ENCODE measurements at places on chromosomes 1 and 21.

DNA sequence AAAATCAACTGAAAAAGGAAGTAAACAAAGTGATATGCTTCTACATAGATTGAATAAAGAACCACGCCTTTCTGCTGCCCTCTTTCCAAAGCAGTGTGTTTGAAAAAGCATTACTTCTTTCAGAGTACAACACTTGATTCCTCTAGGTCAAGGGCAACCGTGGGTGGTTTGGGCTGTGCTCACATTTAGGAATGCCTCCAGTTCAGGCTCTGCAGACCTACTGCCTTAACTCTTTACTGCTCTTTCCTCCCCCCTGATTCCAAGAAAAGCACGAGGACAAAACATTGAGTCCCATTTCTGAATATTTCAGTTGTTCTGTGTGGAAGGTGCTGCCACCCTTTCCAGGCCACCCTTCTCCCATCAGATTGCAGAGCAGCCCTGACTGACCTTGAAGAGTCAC lies 45.2 kb downstream of the ADAMTS1 start:
- no peak for DNase-seq

DNA sequence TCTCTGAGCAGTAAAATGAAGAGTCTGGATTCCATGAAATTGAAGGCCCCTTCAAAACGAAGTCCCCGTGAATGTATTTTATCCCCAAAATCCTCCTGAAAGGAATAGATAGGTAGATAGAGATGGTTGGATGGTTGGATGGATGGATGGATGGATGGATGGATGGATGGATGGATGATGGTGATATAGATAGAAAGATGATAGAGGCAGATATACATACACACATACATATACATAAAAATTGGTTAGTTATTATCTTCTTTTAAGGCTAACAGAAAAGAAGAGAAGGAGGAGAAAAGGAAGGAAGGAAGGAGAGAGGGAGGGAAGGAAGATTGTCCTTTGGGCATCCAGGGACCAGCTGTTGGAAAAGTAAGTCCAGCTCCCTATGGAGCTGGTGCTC lies 63.1 kb downstream of the SYF2 start:
- no peak for DNase-seq

DNA sequence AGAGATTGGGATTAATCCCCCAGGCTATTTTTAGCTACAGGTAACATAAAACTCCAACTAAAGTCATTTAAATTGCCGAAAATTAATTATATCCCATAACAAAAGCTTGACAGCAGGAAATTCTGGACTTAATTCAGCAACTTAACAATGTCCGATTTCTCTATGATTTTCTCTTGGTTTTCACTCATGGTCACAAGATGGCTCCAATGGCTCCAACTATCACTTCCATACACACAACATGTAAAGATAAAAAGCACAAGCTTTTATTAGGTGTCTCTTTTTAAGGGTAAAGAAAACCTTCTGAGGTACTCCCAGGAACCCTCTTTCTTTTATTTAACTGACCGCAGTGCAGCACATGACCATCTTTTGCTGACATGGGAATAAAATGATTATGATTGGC lies 363.5 kb upstream of the PTBP2 start:
- no peak for DNase-seq

DNA sequence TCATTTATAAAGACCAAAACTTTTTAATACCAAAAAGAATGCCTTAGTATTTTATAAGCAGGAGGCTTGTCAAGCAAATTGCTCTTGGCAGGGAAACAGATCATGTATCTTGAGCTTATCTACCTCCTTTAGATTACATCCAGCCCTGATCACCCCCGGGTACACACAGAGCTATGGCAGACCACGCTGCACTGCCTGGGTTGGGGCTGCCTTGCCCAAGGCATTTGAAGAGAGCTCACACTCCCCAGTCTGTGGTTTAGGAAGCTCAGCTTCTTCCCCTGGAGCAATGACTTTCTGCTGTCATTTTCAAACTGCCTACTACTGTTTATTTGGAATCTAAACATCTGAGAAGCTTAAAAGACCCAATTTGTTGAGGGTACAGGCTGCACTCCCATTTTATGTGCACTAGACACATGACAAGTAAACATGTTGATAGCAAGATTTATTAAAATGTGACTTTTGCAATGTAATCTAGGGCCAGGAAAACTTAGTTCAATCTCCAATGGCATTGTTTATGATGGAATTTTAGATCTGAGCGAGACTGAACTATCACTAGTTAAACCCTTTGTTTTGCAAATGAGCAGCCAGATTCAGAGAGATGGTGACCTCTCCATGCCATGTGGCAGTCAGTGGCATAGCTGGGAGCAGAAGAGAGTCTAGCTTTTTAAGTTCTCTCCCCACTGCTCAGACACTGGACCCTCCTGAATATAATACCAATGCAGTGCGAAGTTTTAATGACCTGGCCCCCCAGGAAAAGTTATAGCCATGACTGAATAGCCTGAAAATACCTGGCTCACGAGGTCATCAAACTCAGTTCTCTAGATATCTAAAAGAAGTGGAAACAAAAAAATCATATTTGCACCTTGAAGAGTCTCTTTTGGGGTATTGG lies 214.9 kb downstream of the HLX start:
- DNase-seq, result no peak

- DNase-seq, result no peak
Measured at GRCh38 chr1:143625886-143626285, 345.9 kb downstream of the FAM72C start.

GRCh38 chr1:93678946-93679480 lies 2.6 kb downstream of the BCAR3 start:
- no peak for DNase-seq

- no peak for DNase-seq
Measured at GRCh38 chr21:29104239-29104708, 26.2 kb upstream of the MAP3K7CL start.
